HuH-7 (cell line): ENCODE measurements at places on chromosomes 12 and 14.

GRCh38 chr12:27001663-27002062 lies 12.5 kb downstream of the TM7SF3 start:
- DNase-seq, result no peak

GRCh38 chr14:71202881-71203280 lies 295.6 kb downstream of the PCNX1 start:
- DNase-seq, result no peak

GRCh38 chr14:68476212-68477109 lies 316.4 kb downstream of the ZFP36L1 start:
- DNase-seq, result no peak

- no peak for DNase-seq
Measured at GRCh38 chr14:73714656-73715081, 485 bp upstream of the PNMA1 start.

DNA sequence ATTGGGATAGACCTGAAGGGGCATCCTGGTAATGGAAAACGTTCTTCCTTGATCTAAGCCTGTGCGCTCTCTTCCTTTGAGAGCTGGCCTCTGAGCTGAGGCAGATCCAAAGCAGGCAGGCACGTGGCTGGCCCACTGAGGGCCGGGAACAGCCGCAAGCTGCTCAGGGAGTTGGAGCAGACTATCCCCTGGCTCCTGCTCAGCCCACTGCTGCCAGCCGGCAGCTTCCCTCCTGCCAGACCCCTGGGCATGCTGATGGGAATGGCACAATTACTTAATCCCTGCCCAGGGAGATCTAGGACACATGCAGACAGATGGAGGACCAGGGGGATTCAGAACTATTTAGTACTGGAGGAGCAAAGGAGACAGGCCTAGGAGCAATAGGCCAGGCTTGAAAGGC lies 14.4 kb downstream of the NEUROD4 start:
- DNase-seq, result no peak
